Tibial nerve (tissue), 4 donors: ENCODE measurements at places on chromosomes 1 and 21. TPM values are rescaled to one million over a fixed set of nuclear protein-coding genes. Genes with fewer than 3 reads are reported as not detected.

DNA sequence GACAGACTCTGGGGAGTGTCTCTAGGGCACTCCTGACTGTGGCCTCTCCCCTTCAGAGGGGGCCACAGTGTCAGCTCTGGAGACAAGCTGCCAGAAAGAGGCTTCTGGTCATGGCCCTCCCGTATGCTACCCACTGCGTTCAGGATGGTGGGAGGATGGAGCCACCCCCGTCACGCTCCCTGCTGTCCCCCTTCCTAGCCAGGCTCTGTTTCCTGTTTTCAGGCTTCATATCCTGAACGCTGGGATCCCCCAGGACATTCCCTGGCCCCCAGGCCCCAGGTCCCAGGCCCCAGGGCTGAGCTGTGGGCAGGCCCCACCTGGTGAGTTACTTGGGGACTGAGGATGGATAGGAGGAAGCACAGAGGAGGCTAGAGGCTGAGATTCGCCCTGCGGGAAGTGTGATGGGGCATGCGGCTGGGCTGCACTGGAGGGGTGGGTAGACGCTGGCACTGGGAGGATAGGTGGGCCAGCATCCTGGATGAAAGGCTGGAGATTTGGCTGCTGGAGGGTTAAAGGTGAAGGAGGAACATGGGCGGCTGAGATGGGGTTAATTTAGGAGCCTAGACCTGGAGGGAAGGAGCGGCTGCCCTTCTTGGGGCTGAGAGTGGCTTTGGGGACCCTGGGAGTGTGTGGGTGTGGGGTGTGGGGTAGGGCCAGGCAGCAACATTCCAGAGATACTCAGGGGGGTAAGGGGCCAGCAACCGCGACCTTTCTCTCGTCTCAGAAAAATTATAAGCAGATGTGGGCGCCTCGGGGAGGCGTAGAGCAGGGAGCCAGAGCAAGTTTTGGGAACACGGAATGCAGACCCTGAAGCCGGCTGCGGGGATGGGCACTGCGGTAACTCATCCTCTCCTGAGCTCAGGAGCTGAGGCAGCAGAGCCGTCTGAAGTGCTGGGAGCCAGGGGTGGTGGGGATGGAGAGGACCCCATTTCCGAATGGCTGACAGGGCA lies 8.7 kb downstream of the PEAR1 start:
- DNase-seq = no peak

GRCh38 chr1:115839029-115839678 lies 1.8 kb downstream of the NHLH2 start:
- no peak for DNase-seq

The GNG4 gene
- total RNA-seq = 0.98 TPM

The DPH5 gene
- total RNA-seq = 11.0 TPM

DNA sequence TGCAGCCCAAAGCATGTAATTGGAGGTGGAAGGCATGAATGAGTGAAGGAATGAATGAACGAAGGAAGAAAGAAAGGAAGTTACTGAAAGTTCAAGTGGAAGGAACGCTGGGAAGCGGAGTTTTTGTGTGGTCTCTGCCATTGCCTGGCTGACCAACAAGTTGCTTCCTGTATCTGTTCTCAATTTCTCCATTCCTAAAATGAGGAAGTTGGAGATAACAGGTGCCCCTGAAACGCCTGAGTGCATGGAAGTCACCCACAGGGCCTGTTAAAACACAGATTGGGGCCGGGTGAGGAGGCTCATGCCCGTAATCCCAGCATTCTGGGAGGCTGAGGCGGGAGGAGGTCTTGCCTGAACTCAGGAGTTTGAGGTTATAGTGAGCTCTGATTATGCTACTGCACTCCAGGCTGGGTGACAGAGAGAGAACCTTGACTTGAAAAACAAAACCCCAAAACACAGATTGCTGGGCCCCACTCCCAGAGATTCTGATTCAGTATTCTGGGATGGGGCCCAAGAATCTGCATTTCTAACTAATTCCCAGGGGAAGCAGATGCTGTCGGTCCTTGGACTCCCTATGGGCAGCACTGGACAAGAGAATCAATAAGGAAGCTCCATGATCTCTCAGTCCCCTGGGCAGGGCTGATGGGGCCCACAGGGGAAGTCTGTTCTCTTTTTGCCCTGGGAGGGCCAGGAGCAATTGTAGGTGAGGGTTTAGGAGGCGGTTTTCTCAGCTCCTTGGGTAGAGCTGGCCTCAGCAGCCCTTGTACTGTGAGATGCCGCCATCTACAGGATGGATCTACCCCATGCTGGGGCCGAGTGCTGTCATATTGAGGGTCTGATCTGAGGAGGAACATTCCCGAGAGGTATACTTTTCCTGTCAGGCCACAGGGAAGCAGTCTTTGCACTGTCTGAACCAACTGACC lies 3.3 kb upstream of the CNR2 start:
- no peak for DNase-seq

- DNase-seq = no peak
These were observed 42.3 kb downstream of the KCNAB2 start for GRCh38 chr1:6087958-6088357.

DNA sequence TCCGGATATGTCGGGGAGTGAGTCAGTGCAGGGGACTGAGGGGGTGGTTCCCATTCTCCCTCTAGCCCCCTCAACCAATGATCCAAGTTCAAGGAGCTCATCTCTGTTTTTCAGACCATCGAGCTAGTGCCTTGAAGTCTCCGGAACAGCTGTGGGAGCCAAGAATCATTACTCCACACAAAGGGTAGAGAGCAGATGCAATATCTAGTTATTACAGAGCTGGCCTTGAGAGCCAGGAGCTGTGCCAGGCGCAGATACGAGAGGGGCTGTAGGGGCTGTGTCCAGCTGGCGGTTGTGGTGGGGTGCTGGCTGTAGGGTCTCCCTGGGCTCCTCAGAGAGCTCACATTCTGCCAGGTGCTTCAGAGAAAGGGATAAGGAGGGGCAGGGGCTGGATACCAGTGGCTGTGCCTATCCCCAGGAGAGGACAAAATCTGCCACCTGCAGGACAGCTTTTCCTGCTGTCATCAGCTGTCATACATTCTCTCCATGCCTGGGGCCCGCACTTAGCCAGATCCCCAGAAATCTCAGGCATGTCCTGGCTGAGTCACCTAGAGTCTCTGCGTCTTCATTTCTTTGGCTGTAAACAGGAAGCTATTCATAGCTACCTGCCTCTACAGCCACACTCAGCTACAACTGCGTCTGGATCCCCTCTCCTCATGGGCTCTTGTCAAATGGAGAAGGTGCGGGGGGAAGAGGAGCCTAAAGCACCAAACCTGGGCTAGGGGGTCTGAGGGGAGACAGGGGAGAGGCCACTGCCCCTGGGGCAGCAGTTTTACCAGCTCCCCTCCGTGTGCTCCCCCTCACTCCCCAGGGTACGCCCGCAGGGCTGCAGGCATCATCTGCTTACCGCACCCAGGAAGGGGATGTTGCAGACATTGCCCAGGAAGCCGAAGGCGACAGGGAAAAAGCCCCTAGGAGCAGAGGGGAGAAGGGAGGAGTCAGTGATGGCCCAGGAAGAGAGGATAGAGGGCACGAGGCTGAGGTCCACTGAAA lies 2.4 kb upstream of the KISS1 start:
- no peak for DNase-seq

The FOXD3 gene
- total RNA-seq = 24.0 TPM

GRCh38 chr1:86378813-86379212 lies 17.3 kb downstream of the ODF2L start:
- DNase-seq = no peak

DNA sequence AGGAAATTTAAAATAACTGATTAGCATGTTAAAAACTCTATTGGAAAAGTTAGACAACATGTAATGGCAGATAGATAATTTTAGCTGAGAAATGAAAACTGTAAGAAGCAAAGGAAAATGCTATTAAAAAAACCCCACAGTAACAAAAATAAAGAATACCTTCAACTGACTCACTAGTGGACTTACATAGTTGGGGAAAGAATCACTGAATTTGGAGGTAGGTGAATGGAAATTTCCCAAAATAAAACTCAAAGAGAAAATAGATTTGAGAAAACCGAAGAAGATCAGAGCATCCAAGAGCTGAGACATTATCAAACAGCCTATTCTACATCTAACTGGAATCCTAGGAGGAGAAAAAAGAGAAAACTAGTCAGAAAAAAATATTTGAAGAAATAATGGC lies 34.7 kb downstream of the PDE4B start:
- no peak for DNase-seq

GRCh38 chr1:92447033-92447681 lies 39.6 kb downstream of the GFI1 start:
- no peak for DNase-seq

GRCh38 chr21:33924766-33925100 lies 9.1 kb upstream of the ATP5PO start:
- DNase-seq = no peak

GRCh38 chr1:172761581-172762486 lies 102.9 kb downstream of the FASLG start:
- DNase-seq = no peak
